Neural progenitor cell (in vitro differentiated cells): ENCODE measurements at places on chromosomes 13 and 19. TPM values are rescaled to one million over a fixed set of nuclear protein-coding genes. Genes with fewer than 3 reads are reported as not detected.

The ZNF653 gene
- 3.4 and 15.8 TPM in 2 replicates for total RNA-seq

GRCh38 chr13:110446575-110446890 lies 115.0 kb downstream of the RAB20 start:
- DNase-seq = no peak

DNA sequence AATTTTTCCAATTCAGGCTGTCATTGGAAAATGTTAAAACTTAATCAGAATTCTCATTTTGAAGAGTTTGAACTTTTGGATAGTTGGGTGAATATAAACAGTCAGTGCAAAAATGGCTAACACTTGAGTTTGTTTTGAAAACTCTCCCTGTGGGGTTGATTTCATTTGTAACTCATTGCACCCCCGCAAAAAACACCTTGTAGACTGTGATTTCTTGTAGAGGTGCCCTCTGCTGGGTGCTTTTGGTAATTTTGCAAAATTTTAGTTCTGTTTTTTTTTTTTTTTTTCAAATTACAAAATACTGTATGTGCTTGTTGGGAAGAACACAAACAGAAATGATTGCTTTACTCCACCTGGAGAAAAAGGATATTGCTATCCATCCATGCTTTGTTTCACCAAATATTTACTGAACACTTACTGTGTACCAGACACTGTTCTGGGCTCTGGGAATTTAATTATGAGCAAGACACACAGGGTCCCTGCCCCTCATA lies 28.2 kb upstream of the GPI start:
- peak; percentile 56 for DNase-seq

GRCh38 chr13:97809576-97809975 lies 143.9 kb upstream of the IPO5 start:
- DNase-seq = no peak

DNA sequence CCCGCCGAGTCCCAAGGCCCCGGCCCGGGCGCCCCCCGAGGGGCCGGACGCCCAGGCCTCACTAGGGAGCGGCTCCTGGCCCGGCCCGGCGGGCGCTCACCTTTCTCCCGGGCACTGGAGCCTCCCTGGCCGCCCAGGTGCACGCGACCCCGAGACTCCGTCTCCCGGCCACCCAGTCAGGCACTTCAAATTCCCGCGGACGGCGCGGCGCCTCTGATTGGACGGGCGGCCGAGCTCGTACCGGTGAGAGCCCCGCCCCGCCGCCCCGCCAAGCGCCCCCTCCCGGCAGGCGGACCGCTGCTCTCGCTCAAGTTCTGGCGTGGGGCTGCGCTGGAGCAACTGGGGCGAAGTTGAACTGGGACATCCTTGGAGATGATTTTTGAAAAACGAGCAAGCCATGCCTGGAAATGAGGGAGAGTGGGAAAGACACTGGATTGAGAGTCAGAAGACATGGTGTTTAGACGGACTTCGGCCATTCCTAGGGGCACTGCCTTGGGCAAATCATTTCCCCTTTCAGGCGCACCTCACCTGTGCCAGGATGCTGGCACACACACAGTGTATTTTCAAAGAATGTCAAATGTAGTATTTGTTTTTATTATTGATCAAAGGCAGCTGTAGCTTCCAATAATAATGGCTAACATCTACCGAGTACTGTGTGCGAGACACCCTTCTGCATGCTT lies 485.3 kb downstream of the UQCRFS1 start:
- peak; percentile 43 for DNase-seq

- no peak for DNase-seq
These were observed 2.8 kb upstream of the ARL11 start for GRCh38 chr13:49625392-49626079.

DNA sequence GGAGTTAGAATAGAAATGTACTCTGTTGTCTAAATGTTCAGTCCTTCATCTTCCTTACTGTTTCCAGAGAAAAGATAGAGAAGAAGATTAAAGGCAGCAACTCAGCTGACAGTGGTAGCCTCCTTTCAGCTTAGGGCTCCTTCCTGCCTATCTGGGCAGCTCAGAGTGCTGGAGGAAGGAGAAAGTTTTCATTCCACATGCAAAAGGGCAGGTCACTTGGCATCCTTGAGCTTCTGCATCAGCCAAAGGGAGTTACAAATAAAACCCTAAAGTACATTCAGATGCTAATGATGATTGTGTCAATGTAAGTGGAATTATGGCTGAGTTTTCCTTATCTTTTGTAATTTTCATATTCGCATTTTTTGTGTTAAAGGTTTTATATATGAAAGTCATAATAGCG lies 58.9 kb downstream of the ESD start:
- DNase-seq = no peak

DNA sequence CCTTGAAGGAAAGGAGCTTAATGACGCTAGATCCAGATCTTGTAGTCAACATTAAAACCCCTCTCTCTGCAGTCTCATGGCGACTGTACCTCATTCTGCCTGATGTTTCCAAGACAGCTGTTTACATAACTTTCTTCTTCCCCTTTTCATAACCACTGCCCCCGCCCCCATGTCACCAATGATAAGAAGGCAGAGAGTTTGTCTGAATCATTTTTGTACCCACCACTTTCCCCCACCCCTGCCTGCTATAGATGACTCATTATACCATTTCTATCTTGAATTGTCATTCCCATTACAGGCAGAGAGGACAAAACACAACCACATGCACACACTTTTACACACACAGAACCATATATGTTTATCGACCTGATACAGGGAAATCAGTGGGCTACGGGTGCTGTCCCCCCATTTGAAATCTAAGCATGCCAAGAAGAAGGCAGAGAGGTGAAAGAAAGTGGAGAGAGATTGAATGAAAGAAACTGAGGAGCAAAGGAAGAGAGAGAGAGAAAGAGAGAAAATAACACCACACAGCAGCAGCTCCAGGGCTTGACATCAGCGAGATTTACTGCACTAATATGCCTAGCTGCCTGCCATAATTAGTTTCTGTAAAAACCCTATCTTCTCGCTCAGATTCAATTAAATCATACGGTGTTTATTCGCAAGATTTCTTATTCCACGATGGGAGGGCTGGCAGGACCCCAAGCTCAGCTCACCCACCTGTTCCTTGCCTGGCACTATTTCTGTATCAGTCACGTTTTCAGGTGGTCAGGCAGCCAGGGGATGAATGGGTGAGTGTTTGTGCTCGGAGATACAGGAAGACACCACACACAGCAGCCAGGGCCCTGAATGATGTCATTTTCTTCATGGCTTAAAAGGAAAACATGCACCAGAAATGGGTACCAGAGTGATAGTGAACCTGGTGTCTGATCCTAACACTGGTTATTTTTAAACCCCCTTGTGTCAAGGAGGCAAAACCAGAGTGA lies 114.3 kb upstream of the SERP2 start:
- no peak for DNase-seq
